NCI-H345 (cell line): ENCODE measurements at places on chromosomes 16 and 17.

DNA sequence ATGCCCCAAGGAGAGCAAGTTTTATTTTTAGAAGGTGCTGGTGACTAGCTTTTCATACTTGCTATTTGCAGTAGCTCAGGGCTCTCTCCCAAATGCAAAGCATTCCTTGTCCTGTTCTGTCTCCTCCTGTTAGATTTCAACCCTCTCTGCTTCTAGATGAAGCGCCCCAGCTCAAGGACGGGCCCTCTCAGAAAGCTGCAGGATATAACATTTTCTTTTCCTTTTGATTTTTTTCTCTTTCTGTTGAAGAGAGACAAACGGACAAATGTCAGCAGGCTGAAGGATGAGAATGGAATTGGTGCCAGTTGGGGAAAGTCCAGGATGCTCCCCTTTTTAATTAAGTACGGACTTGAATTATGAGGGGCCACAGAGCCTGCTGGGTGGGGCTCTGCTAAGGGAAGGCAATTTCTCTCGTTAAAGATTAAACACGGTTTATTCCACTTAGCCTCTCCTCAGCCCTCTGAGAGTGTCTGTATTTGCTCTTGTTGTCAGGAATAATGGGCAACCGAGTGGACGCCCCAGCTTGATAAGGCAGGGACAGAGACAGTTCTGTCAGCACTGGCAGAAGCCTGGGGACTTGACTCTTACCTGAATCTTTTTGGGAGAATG, 6.2 kb upstream of the ETV4 start:
- DNase-seq: no peak

DNA sequence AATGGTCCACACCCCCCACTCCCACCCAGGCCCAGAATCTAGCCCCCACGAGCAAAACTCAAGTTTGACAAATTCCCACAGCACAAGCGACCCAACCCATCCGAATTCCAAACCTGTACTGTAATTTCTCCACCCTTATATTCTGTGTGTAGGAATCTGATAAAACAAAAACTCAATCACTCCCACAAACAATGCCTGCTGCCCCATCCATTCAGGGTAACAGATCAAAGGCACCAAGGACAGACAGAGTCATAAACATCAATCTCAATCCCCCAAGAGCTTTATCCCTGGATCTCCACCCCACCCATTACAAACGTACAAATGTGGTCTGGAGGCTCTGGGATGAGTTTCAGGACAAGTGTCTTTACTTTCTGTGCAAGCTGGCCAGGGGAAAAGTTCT, 157.8 kb downstream of the AXIN2 start:
- no peak for DNase-seq

GRCh38 chr16:1146409-1146808, 6.5 kb upstream of the CACNA1H start:
- peak; percentile 76 for DNase-seq

- DNase-seq: peak; percentile 56
Observed at GRCh38 chr17:21513012-21513570, 136.9 kb downstream of the KCNJ12 start.

- peak; percentile 42 for DNase-seq
Observed at GRCh38 chr16:74862743-74863244, 88.2 kb upstream of the FA2H start.

GRCh38 chr17:48328457-48328856, 101.6 kb downstream of the SKAP1 start:
- no peak for DNase-seq

DNA sequence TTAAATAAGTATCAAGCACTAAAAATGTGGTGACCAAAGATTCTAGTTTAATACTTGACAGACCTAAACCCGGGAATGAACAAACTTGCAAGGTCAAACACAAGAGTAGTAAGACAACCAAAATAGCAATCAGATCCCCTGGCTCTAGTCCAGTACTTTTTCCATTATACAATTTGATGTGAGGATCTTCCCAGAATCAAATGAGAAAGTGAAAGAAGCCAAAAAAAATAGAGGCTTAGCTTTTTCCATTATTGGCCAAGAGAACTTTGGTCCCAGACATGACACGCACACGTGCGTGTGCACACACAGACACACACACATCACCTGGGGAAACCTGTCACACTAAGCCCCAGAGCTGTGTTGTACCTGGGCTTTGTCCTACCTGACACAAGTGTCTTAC, 300.6 kb upstream of the CDH5 start:
- no peak for DNase-seq

DNA sequence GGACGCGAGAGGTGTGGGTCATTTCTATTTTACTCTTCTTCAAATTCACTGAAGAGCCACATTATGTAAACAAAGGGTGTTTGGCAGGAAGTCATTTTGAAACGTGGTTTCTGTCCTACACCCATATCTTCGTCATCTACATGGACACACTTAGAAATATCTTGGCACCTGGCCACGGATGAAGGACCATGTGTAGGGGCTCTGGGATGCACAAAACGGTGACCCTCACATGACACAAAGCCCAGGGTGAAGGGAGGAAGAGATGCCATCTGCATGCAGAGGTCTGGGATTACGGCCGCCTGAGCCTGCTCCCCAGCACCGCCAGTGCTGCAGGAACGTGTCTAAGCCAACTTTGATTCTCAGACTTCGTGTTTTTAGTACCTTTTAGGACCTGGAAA, 130.2 kb upstream of the CHMP6 start:
- peak; percentile 68 for DNase-seq

- no peak for DNase-seq
Observed at GRCh38 chr16:66226762-66227161, 139.7 kb upstream of the CDH5 start.

- DNase-seq: no peak
Observed at GRCh38 chr17:42766124-42766523, 5.1 kb downstream of the RAMP2 start.

GRCh38 chr16:80314042-80314441, 226.8 kb upstream of the DYNLRB2 start:
- no peak for DNase-seq

DNA sequence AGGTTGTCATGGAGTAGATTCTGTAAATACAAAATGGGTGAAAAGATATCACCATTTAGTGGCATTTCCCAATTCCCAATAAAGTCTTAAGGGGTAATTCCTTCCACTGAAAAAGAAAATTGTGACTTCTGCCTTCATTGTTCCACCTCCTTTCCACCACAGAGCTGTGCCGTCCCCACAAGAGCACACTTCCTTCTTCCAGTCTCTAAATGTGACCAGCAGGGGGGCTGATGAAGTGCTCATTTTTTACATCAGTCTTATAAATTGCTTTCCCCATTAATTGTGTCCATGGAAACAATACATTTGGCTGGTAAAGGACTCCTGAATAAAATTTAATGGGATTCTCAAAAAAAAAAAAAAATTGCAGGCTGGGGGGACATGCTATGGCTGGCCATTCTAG, 260.8 kb upstream of the PSMD7 start:
- no peak for DNase-seq

DNA sequence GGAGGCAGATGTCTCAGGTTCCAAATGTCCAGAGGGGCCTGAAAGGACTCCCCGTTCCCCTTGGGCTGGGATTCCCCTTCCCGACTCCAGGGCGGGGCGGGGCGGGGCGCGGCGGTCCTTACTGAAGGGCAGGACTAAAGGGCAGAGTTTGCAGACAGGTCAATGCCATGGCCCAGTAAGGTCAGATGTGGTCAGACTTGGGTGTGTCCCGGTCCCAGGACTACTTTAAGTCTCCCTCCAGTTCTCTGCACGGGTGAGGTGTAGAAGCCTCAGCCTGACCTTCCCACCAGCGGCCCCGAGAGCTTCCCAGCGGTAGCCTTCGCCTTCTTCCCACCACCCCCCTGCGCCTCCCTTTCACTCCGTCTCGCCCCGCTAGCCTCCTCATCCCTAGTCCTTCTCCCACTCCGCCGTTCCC, 532 bp downstream of the KDM6B start:
- DNase-seq: peak; percentile 37

- DNase-seq: no peak
Observed at GRCh38 chr16:51831595-51832367, 680.7 kb upstream of the SALL1 start.

GRCh38 chr17:21495281-21495680, 119.1 kb downstream of the KCNJ12 start:
- peak; percentile 34 for DNase-seq

DNA sequence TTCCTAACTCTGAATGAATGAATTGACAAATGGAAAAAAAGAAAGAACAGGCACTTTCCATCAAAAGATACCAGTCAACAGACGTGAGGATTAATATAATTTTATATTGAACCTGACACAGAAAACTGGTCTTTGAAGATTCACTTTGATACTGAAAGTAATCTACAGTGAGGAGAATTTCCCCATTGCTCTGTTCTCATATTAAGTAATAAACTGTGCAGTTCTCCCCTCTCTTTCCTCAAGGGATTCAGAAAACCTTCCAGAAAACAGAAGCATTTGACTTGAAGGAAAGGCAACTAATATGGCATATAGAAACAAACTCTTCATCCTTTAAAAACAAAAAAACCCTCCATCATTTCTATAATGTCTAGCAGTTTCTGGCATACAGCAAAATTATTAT, 2.2 kb downstream of the TEX2 start:
- no peak for DNase-seq

GRCh38 chr16:72590151-72590937, 418.4 kb upstream of the PMFBP1 start:
- no peak for DNase-seq

- DNase-seq: no peak
Observed at GRCh38 chr16:88065747-88066142, 114.5 kb downstream of the BANP start.

GRCh38 chr17:42698736-42699414, 16.5 kb downstream of the CNTNAP1 start:
- DNase-seq: no peak

- no peak for DNase-seq
Observed at GRCh38 chr16:15950161-15950854, 892 bp downstream of the ABCC1 start.

DNA sequence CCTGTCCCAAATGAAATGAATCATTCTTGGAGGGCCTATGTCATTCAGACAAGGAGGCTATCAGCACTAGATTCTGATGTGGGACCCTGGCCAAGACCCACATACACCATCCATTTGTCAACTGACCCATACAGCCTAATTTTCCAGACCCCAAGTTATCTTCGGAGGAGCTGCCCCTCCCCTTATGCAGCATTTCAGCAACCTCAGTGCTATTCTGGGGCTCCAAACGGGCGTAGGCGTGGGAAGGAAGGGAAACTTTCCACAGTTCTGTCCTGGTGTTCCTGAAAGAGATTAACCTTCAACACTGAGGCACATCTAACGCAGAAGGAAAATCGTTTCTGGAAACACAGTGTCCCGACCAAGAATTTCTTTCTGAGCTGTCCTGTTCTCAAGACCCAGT, 86.7 kb downstream of the MYH11 start:
- DNase-seq: no peak

DNA sequence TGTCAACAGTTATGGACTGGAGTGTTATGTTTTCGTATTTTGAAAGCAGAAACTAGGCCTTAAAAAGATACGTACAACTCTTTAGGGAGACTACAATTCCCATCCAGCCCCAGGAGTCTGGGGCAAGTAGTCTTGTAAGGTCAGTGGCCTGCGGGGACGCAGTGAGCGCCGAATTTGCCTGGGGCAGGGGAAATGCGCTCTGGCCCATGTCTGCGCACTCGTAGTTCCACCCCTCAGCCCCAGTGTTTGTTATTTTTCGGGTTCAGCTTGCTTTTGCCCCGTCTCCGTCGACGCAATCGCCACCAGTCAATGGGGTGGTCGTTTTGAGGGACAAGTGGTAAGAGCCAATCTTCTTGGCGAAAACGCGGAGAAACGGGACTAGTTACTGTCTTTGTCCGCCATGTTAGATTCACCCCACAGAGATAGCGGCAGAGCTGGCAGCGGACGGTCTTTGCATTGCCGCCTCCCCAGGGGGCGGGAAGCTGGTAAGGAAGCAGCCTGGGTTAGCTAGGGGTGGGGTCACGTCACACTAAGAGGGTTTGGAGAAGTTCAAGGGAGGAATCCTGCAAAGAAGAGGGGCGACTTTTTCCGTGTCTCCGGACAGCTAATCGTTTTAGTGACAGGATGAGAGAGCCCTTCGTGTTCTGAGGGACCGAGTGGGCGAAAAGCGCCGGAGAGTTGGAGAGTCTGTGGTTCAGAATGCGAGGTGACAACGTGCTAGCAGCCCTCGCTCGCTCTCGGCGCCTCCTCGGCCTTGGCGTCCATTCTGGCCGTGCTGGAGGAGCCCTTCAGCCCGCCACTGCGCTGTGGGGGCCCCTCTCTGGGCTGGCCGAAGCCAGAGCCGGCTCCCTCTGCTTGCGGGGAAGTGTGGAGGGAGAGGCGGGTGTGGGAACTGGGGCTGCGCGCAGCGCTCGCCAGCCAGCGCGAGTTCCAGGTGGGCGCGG, 1.1 kb upstream of the BRCA1 start:
- no peak for DNase-seq

DNA sequence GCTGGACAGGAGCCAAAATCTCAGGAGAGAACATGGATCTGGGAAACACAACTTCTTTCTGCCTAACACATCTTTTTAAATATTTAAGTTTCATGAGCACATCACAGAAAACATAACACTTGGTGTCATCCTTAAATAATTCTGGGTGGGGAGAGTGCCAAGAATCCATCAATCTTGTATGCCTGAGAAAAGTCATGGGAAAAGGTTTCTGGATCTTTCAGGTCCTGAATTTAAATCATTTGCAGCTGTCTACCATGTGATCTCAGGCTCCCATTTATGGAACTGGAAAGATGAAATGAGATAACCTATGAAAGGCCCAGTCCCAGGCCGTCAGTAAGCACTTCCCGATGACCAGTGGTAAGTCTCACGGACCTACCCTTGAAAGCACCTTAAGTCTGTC, 15.1 kb downstream of the CDH11 start:
- no peak for DNase-seq

DNA sequence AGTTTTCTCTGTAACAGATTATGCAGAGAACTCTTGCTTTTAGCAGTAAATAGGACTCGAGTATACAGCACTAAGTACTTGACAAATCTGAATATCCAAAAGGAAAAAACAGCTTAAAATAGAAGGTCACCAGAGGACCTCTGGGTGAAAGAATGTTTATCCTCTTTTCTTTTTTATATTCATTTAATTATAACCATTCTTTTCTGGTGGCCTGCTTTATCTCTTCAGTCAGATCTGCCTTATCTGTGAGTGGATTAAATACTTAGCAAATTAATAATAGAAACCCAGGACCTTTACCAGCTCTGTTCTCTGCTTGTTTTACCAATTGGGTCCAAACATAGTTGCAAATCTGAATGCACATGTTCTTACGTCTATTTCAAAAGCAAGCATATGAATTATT, 8.6 kb downstream of the DGKE start:
- DNase-seq: no peak

DNA sequence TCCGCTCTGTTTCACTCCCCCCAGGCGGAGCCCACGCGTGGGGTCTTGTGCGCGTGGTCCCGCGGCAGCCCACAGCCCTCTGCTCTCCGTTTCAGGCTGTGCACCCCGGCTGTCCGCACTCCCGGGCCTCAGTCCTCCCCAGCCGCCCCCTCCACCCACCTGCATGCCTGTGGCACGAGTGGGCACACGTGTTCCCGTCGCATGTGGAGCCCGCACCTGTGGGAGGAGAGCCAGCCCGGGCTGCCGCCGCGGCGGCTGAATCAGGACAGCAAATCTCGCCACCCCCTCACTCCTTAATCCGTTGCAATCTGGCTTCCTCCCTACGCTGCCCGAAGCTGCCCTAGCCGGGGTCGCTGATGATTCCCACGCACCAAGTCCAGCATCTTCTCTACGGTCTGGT, 69.9 kb upstream of the GRIN2A start:
- no peak for DNase-seq

GRCh38 chr17:75812096-75813013, 27.7 kb downstream of the UNK start:
- no peak for DNase-seq

- no peak for DNase-seq
Observed at GRCh38 chr17:48868916-48869500, 23.6 kb upstream of the ATP5MC1 start.

- DNase-seq: no peak
Observed at GRCh38 chr16:17526956-17527937, 56.5 kb upstream of the XYLT1 start.

- no peak for DNase-seq
Observed at GRCh38 chr16:24748242-24748641, 18.8 kb downstream of the TNRC6A start.
